CD8-positive, alpha-beta memory T cell (primary cell): ENCODE measurements at places on chromosomes 2 and 18. TPM values are rescaled to one million over a fixed set of nuclear protein-coding genes. Genes with fewer than 3 reads are reported as not detected.

CRIM1 gene
- total RNA-seq = 11.1 TPM

POTEJ gene
- not detected for total RNA-seq

POMC gene
- total RNA-seq = 4.7 TPM

CXCR1 gene
- not detected for total RNA-seq

NEB gene
- total RNA-seq = 0.31 TPM

ANO7 gene
- 0.86 TPM for total RNA-seq

CYS1 gene
- total RNA-seq = 0.09 TPM

SIX3 gene
- not detected for total RNA-seq

GLI2 gene
- not detected for total RNA-seq

CYP27A1 gene
- total RNA-seq = 1.2 TPM

MAPK4 gene
- not detected for total RNA-seq

DSC1 gene
- 0.11 TPM for total RNA-seq

DNA sequence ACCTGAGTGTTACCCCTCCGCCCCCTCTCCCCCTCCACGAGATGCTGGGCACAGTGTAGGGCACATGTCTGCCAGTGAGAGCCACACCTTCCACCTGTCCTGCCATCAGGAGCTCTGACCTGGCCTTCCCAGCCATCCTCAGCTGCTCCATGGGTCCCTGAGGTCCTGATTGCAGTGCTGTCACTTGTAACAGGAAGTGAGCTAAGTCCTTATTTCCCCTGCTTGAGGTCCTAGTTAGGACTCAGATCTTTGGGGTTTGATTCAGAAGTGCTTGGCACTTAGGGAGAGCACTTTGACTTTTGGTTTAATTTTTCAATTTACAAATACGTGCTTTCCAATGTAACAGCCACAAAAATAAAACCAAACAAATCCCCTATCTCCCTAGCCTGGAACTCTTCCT is 125.5 kb downstream of the WDSUB1 start:
- no peaks in the 10 kb centered on the region for H3K36me3 ChIP-seq
- no peaks in the 10 kb centered on the region for H3K27me3 ChIP-seq
- no peak for DNase-seq
- no peak overlapping the region for H3K4me3 ChIP-seq
- peaks cover 4% of the 10 kb centered on the region for H3K4me1 ChIP-seq

GRCh38 chr2:52192656-52193055 is 1160.7 kb upstream of the NRXN1 start:
- H3K4me3 ChIP-seq = no peak overlapping the region
- no peaks in the 10 kb centered on the region for H3K36me3 ChIP-seq
- DNase-seq = no peak
- H3K27me3 ChIP-seq = no peaks in the 10 kb centered on the region
- no peak overlapping the region for H3K27ac ChIP-seq

DNA sequence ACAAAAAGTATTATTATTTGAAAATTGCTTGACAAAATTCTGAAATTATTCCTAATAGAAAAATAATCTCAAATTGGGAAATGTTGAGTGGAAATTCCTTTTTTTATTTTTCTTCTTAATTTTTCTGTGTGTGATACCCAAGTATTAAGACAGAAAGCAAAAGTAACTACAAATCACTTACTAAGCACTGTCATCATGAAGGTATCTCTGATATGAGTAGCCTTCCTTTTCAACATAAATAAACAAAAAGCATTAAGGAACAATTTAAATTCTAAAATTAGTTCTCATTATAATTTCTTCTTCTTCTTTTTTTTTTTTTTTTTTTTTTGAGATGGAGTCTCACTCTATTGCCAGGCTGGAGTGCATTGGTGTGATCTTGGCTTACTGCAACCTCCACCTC is 174.2 kb upstream of the RBMS1 start:
- H3K36me3 ChIP-seq = no peaks in the 10 kb centered on the region
- H3K27ac ChIP-seq = no peak overlapping the region
- no peak for DNase-seq
- no peaks in the 10 kb centered on the region for H3K27me3 ChIP-seq
- H3K4me1 ChIP-seq = no peaks in the 10 kb centered on the region
- H3K4me3 ChIP-seq = no peak overlapping the region

- no peak for DNase-seq
- no peak overlapping the region for H3K4me3 ChIP-seq
- no peaks in the 10 kb centered on the region for H3K36me3 ChIP-seq
Measured at GRCh38 chr2:222960126-222960525, 91.9 kb upstream of the KCNE4 start.

- H3K4me1 ChIP-seq = peaks cover 20% of the 10 kb centered on the region
- H3K4me3 ChIP-seq = no peak overlapping the region
- H3K27me3 ChIP-seq = no peaks in the 10 kb centered on the region
- no peak for DNase-seq
Measured at GRCh38 chr2:127410871-127411652, 7.2 kb upstream of the PROC start.

- H3K4me3 ChIP-seq = no peak overlapping the region
- H3K36me3 ChIP-seq = no peaks in the 10 kb centered on the region
Measured at GRCh38 chr2:216857131-216857550, 2.7 kb downstream of the TNP1 start.

DNA sequence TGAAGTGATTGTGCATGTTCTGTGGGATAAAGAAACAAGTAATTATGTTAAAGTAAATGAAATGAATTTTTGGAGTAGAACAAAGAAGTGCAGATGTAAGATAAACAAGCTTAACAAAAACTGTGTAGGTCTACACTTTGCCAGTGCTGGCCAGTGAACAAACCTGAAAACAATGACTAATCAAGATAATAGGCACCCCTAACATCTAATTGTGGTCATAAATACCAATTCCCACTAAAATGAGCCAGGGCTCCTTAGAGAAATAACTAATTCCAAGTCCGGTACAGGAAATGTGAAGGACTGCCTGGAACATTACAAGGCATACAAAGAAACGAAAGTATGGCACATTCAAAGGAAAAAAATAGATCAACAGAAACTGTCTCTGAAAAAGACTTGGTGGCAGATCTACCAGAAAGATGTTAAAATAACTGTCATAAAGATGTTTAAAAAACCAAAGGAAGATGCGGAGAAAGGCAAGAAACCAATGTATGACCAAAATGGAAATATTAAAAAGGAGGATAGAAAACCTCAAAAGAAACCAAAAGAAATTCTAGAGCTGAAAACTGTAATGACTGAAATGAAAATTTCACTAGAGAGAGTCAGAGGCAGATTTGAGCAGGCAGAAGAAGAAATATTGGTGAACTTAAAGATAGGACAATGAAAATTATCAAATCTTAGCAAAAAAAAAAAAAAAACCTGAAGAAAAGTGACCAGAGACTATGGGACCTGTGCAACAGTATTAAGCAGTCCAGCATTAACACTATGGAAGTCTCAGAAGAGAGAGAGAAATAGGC is 94.7 kb upstream of the SLC66A3 start:
- H3K27ac ChIP-seq = no peak overlapping the region
- H3K36me3 ChIP-seq = no peaks in the 10 kb centered on the region
- DNase-seq = no peak
- H3K4me1 ChIP-seq = no peaks in the 10 kb centered on the region
- no peak overlapping the region for H3K4me3 ChIP-seq
- peaks cover 4% of the 10 kb centered on the region for H3K27me3 ChIP-seq

GRCh38 chr2:16643099-16643498 is 22.5 kb downstream of the CYRIA start:
- no peak overlapping the region for H3K4me3 ChIP-seq
- no peak overlapping the region for H3K27ac ChIP-seq
- H3K27me3 ChIP-seq = no peaks in the 10 kb centered on the region
- DNase-seq = no peak
- H3K4me1 ChIP-seq = no peaks in the 10 kb centered on the region

DNA sequence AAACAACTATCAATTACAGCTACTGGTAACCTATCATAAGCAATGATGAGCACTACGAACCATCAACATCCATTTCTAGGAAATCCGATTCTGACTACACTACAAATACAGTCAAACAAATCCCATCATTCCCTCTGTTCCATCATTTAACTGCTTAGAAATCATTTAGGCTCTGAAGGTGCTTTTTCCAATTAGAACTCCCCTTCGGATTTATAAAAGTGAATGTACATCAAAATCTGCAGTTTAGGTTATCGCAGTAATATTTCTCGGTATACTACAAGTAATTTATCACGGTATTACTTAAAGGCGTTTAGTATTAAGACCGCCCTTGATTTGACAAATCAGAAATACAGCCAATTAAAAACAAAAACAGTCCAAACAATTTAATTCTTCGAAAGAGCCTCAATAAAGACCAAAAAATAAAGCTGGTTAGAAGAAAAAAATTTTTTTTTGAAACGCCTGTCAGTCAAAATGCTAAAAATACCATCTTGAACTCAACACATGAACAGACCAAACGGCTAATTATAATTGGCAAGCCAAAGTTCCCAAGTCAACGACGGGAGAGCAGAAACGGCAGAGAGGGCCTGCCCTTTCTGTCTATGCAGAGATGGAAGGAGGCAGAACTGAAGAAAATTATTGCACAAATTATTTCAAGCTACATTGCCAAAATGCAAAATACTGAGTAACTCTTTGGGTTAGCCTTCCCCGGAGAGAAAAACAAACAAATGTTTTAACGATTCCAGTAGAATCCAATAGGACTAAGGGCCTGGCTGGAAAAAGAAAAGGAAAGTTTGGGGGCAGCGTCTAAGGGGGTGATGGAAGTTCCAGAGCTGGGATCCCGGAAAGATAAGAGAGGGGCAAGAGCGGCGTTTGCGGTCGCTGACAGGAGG is 1.2 kb downstream of the VPS54 start:
- no peak for DNase-seq
- H3K4me3 ChIP-seq = peak overlapping the region; percentile 78
- peak overlapping the region; percentile 71 for H3K27ac ChIP-seq
- H3K36me3 ChIP-seq = no peaks in the 10 kb centered on the region

- H3K4me1 ChIP-seq = no peaks in the 10 kb centered on the region
- no peak for DNase-seq
- H3K36me3 ChIP-seq = no peaks in the 10 kb centered on the region
- H3K4me3 ChIP-seq = no peak overlapping the region
Measured at GRCh38 chr2:1633092-1633671, 111.1 kb downstream of the PXDN start.

GRCh38 chr18:335733-336132 is 67.9 kb upstream of the THOC1 start:
- H3K27ac ChIP-seq = no peak overlapping the region
- no peaks in the 10 kb centered on the region for H3K27me3 ChIP-seq
- H3K36me3 ChIP-seq = no peaks in the 10 kb centered on the region
- DNase-seq = no peak
- H3K4me3 ChIP-seq = no peak overlapping the region

GRCh38 chr2:239959059-239959971 is 65.8 kb downstream of the NDUFA10 start:
- no peaks in the 10 kb centered on the region for H3K27me3 ChIP-seq
- no peak overlapping the region for H3K27ac ChIP-seq
- no peak overlapping the region for H3K4me3 ChIP-seq
- H3K4me1 ChIP-seq = no peaks in the 10 kb centered on the region

GRCh38 chr2:158914731-158915130 is 53.7 kb upstream of the TANC1 start:
- no peak overlapping the region for H3K27ac ChIP-seq
- no peak for DNase-seq
- no peaks in the 10 kb centered on the region for H3K36me3 ChIP-seq
- no peaks in the 10 kb centered on the region for H3K27me3 ChIP-seq

GRCh38 chr2:69997015-69997830 is 35.8 kb upstream of the ASPRV1 start:
- DNase-seq = no peak
- H3K36me3 ChIP-seq = peaks cover 9% of the 10 kb centered on the region
- peak overlapping the region; percentile 15 for H3K27ac ChIP-seq
- H3K4me3 ChIP-seq = no peak overlapping the region
- peaks cover under 1% of the 10 kb centered on the region for H3K4me1 ChIP-seq

GRCh38 chr2:240956171-240956934 is 42.1 kb upstream of the SNED1 start:
- DNase-seq = peak; percentile 42
- no peaks in the 10 kb centered on the region for H3K4me1 ChIP-seq
- H3K36me3 ChIP-seq = no peaks in the 10 kb centered on the region
- no peaks in the 10 kb centered on the region for H3K27me3 ChIP-seq

- H3K27me3 ChIP-seq = peaks cover 34% of the 10 kb centered on the region
- H3K36me3 ChIP-seq = no peaks in the 10 kb centered on the region
- DNase-seq = no peak
- H3K4me1 ChIP-seq = peaks cover 18% of the 10 kb centered on the region
- H3K4me3 ChIP-seq = peak overlapping the region; percentile 51
Measured at GRCh38 chr2:192195548-192196418, 1.1 kb upstream of the TMEFF2 start.

GRCh38 chr2:46706264-46706983 is 209.2 kb downstream of the MCFD2 start:
- H3K27ac ChIP-seq = no peak overlapping the region
- no peaks in the 10 kb centered on the region for H3K27me3 ChIP-seq
- H3K36me3 ChIP-seq = no peaks in the 10 kb centered on the region
- H3K4me3 ChIP-seq = no peak overlapping the region

DNA sequence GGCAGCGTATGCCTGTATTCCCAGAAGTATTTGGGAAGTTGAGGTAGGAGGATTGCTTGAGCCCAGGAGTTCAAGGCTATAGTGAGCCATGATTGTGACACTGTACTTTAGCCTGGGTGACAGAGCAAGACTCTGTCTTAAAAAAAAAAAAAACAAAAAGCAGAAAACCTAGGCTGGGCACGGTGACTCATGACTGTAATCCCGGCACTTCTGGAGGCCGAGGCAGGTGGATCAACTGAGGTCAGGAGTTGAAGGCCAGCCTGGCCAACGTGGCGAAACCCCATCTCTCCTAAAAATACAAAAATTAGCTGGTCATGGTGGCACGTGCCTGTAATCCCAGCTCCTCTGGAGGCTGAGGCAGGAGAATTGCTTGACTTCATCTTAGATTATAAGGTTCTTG is 46.4 kb downstream of the MTA3 start:
- H3K27me3 ChIP-seq = no peaks in the 10 kb centered on the region
- no peaks in the 10 kb centered on the region for H3K36me3 ChIP-seq
- DNase-seq = no peak

DNA sequence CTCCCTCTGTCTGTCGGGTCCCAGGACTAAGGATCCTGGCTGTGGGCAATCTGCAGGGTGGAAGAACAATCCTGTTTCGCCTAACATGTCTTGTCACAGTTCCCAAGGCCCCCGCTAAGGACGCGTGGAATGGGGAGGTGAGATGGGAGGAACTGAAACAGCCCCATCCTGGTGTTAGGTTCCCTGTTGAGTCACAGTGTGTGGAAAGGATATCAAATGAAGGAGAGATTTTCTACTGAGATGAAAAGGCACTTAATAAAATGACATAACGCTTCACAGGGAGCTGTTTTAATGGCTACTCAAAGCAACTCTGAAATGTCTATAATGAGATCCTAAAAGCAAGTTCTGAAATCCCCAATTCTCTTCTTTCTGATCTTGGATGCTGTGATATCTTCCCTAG is 52.5 kb downstream of the RAB31 start:
- no peak for DNase-seq
- no peaks in the 10 kb centered on the region for H3K27me3 ChIP-seq
- no peaks in the 10 kb centered on the region for H3K36me3 ChIP-seq
- H3K4me1 ChIP-seq = no peaks in the 10 kb centered on the region
- no peak overlapping the region for H3K4me3 ChIP-seq

DNA sequence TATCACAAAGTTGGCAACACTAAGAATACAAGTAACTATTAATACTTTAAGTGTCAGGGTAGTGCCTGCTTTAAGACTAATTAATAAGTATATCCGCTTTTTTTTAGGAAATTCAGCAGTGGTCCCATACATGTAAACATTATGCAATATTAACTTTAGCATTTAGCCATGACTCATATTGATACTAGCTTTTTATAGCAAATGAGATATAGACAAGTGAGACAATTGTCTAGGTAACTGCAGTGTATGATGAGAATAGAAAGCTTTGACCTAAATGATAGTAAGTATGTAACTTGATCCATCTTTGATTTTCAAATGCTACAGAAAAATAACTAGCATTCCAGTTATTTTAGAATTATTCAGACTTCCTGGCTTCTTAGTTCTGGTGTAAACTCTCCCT is 27.4 kb upstream of the VRK2 start:
- no peak for DNase-seq
- H3K27me3 ChIP-seq = no peaks in the 10 kb centered on the region
- H3K27ac ChIP-seq = no peak overlapping the region
- H3K36me3 ChIP-seq = no peaks in the 10 kb centered on the region
- peaks cover 9% of the 10 kb centered on the region for H3K4me1 ChIP-seq
